ENCODE measurements at places on chromosomes 4 and X.

- no peak for DNase-seq
Observed at GRCh38 chr4:37827030-37827685, 672 bp downstream of the PGM2 start.

GRCh38 chrX:140071037-140071436, 105.7 kb upstream of the CXorf66 start:
- DNase-seq, result no peak

DNA sequence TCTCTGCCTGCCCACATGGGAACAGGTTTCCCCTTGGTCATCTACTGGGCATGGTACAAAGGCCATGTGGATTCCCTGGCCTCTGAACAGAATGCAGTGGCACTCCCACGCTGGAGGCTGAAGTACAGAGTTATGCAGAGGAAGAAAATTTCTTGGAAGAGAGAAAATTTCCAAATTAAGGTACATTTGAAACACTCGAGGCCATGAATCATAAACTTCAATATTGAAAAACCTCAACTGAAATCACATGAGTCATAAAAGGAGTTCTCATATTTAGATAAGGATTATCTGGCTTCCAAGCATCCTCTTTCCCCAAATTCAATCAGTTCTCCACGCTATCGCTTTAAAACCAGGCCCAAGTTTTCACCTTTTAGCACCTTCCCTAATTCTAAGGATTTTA, 28.1 kb upstream of the TXK start:
- DNase-seq, result no peak

- DNase-seq, result no peak
Observed at GRCh38 chrX:119105826-119106225, 21.8 kb downstream of the KIAA1210 start.

- no peak for DNase-seq
Observed at GRCh38 chrX:129553619-129554288, 13.7 kb downstream of the OCRL start.

DNA sequence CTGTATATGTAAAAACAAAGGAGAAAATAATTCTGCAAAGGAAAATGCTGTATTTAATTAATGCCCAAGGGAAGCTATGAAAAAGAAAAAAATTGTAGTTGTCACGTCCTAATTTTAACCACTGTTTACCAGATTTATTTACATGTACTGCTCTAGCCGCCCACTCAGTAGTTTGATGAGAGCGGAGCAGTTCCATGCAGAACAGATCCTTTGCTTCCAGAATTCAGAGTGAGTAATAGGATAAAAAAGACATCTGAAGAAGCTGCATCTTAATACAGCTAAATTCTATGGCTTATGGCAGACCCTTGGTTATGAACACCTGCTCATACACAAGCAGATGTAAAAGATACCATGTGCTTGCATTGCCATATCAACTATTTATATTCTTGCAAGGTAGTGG, 287.0 kb downstream of the GASK1B start:
- no peak for DNase-seq

DNA sequence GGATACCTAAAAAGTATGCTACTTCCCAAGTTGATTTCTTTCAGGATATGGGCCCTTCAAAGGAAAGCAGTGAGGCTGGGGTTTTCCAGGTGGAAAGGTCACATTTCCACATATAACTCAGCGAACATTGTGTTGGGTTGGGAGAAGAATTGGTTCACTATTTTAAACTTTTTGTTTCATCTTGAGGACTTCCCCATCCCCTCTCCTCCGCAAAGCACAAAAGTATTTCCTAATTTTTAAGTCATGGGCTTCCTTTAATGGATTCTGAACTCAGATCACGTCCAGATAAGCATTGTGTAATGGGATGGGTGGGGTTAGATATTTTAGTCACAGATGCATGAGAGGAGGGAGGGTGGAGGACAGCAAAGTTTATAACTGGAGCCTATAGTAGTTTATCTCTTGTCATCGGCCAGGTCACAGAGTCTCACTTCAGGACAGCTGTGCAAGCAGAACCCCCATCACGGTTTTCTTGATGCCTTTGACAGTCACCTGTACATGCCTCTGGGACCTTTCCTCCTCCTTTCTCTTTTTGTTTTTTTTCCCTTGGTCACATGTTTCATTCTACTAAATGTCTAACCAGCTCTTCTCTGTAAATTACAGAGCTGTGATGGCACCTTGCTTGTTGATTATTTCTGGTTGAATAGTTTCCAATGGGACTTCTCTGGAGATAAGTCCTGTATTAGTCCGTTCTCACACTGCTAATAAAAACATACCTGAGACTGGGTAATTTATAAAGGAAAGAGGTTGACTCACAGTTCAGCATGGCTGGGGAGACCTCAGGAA, 115.4 kb downstream of the PTTG2 start:
- DNase-seq, result no peak

Data from naive thymus-derived CD8-positive, alpha-beta T cell (primary cell).